Breast epithelium (tissue), 4 donors: ENCODE measurements at places on chromosomes 6 and 20. TPM values are rescaled to one million over a fixed set of nuclear protein-coding genes. Genes with fewer than 3 reads are reported as not detected.

Gene DEFB116
- total RNA-seq: not detected

Gene EPHA7
- 1.8 TPM for total RNA-seq

Gene GRIK2
- total RNA-seq: 3.7 TPM

Gene POLR1C
- total RNA-seq: 38.7 TPM

Gene SOX18
- total RNA-seq: 8.8 TPM

Gene MACROD2
- 26.8 TPM for total RNA-seq

Gene ARHGAP40
- 35.9 TPM for total RNA-seq

Gene CCDC170
- total RNA-seq: 9.4 TPM

Gene CST2
- total RNA-seq: not detected

Gene PGC
- not detected for total RNA-seq
